ENCODE measurements at places on chromosomes 2 and 18. TPM values are rescaled to one million over a fixed set of nuclear protein-coding genes. Genes with fewer than 3 reads are reported as not detected.
A peak's percentile ranks its signal among the peaks of the same experiment; 100 is the strongest.

The FIGN gene
- not detected for total RNA-seq

- H3K4me1 ChIP-seq, result peaks cover 57% of the 10 kb centered on the region
- H3K4me3 ChIP-seq, result peak overlapping the region; percentile 92
- peak; percentile 79 for DNase-seq
Measured at GRCh38 chr2:201235860-201236811, 24.2 kb upstream of the CASP8 start.

The CARF gene
- total RNA-seq, result 11.9 TPM

The PPP4R3B gene
- 76.1 TPM for total RNA-seq

DNA sequence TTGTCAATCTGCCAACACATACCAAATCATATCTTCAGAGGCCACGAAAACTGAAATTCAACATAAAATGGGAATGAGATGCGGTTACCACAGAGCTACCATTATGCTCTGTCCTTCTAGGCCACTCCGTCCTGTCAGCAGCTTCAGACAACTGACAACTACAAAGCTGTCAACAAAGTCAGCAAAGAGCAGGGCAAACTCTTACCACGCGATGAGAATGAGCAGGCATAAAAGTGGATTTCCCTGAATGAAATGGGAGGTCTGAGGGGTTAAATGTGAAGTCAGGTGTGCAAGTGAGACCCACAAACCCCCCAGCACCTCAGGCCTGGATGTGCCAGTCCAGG lies 130.1 kb downstream of the LNPK start:
- H3K27me3 ChIP-seq, result peaks cover 8% of the 10 kb centered on the region
- H3K27ac ChIP-seq, result no peak overlapping the region
- no peaks in the 10 kb centered on the region for H3K36me3 ChIP-seq
- DNase-seq, result no peak
- no peak overlapping the region for H3K4me3 ChIP-seq

DNA sequence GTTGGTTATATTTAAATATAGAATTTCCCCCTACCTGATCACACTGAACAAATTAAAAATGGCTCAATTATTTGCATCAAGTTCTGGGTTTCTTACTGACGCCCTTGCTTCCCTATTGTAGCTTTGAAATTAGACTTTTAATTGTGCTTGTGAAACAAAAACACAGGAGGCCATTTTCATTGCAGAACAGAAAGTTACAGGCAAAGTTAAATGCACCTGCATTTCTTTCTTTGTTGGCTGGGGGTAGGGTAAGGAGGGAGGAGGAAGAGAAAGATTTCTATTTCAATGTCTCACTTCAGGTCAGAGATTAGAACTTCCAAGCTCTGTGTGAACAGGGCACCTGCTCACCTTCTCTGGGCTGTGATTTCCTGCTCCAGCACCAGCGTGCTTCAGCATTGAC lies 199.6 kb downstream of the BCL11A start:
- H3K4me3 ChIP-seq, result no peak overlapping the region
- H3K27me3 ChIP-seq, result peaks cover 6% of the 10 kb centered on the region
- no peak for DNase-seq
- H3K4me1 ChIP-seq, result peaks cover 16% of the 10 kb centered on the region
- no peak overlapping the region for H3K27ac ChIP-seq

The TSPYL6 gene
- not detected for total RNA-seq

GRCh38 chr2:37375741-37376288 lies 31.4 kb downstream of the QPCT start:
- DNase-seq, result no peak
- peaks cover 4% of the 10 kb centered on the region for H3K36me3 ChIP-seq
- peak overlapping the region; percentile 13 for H3K4me3 ChIP-seq
- H3K27ac ChIP-seq, result no peak overlapping the region
- peaks cover 74% of the 10 kb centered on the region for H3K27me3 ChIP-seq
- peaks cover 30% of the 10 kb centered on the region for H3K4me1 ChIP-seq

DNA sequence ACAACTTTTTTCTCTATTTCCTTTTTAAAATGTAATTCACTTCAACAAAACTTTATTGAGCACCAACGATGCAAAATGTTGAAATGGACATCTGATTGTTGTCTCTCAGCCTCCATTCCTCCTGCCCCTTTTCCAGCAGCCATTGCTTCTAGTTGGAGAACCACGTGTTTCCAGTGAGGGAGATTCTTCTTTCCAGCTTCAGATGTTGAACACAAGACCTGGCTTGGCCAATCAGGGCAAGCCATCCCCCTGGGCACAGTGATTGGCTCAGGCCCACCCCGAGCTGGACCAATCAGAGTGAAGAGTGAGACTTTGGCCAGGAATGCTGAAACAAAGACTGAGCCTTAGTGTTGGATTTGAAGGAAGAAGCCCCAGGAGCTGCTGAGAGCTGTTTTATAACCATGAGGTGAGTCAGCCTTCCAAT lies 59.0 kb downstream of the E2F6 start:
- H3K27me3 ChIP-seq, result peaks cover 5% of the 10 kb centered on the region
- H3K4me1 ChIP-seq, result no peaks in the 10 kb centered on the region
- no peak for DNase-seq
- no peaks in the 10 kb centered on the region for H3K36me3 ChIP-seq
- no peak overlapping the region for H3K4me3 ChIP-seq
- H3K27ac ChIP-seq, result peak overlapping the region; percentile 51

The KCNJ13 gene
- total RNA-seq, result not detected

DNA sequence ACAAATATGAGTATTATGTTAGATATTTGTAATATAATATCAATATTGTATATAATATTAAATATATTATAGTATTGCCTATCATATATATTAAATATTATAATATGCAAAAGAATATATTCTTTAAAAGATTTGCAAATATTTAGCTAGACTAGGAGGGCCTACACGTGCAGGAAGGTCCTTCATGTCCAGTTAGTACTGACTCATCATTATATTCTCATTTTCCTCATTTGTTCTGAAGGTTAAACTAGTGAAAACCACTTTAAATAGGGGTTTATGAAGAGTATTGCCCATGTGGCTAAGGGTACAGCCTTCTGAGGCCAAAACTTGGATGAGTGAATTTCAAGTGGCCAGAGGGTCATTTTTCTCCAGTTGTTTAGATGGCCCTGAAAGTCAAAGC lies 293.0 kb upstream of the VRK2 start:
- no peak overlapping the region for H3K4me3 ChIP-seq
- DNase-seq, result no peak
- peaks cover 2% of the 10 kb centered on the region for H3K27me3 ChIP-seq
- H3K36me3 ChIP-seq, result no peaks in the 10 kb centered on the region

The LRRTM1 gene
- total RNA-seq, result not detected

- H3K27ac ChIP-seq, result no peak overlapping the region
- H3K27me3 ChIP-seq, result no peaks in the 10 kb centered on the region
- H3K4me1 ChIP-seq, result no peaks in the 10 kb centered on the region
- no peak for DNase-seq
- H3K4me3 ChIP-seq, result no peak overlapping the region
- no peaks in the 10 kb centered on the region for H3K36me3 ChIP-seq
Measured at GRCh38 chr2:184834699-184835397, 236.5 kb downstream of the ZNF804A start.

The CNTNAP5 gene
- not detected for total RNA-seq

The ASXL3 gene
- total RNA-seq, result not detected

The KIF1A gene
- 0.37 TPM for total RNA-seq

DNA sequence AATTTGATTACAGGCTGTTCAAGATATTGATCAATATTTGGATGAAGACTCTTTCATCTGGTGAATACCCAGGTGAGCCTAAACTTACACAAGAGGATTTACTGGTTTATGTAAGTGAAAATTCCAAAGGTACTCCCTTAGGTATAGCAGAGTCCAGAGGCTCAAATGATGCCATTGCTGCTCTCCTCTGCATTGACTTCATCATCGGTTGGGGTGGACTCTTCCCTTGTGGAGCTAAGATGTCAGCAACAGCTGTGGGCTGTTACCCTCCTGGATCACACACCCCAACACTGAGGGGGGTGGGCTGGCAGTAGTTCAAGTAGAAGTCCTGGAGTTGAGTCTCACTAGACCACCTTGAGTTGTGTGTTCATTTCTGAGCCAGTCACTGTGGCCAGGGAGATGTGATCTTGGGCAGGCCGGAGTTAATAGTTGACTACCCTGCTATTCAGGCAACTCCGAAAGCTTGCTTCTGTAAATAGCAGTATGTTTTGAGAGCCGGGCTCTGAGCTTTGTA lies 236.9 kb downstream of the PTPRM start:
- H3K27me3 ChIP-seq, result peaks cover 2% of the 10 kb centered on the region
- no peak for DNase-seq
- no peak overlapping the region for H3K27ac ChIP-seq
- H3K36me3 ChIP-seq, result no peaks in the 10 kb centered on the region

DNA sequence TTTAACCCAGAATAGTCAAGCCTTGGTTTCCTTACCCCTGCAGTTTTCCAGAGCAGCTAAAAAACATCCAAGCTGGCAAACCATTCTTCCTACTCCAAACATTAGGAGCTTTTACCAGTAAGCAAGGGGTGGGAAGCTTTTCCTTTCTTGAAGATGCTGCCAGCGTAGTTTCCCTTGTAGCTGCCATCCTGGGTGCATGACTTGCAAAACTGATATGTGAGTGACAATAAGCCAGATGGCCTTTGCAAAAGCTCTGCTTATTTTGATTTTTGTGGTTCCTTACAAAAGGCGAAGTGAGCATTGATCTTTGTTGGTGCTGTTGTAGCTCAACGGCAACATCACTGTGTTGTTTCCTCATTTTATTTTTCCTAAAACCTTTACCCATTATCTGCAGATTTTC lies 138.8 kb downstream of the WDSUB1 start:
- H3K4me3 ChIP-seq, result no peak overlapping the region
- H3K27me3 ChIP-seq, result no peaks in the 10 kb centered on the region
- no peaks in the 10 kb centered on the region for H3K36me3 ChIP-seq
- H3K27ac ChIP-seq, result peak overlapping the region; percentile 38
- peaks cover 24% of the 10 kb centered on the region for H3K4me1 ChIP-seq

The MOB1A gene
- total RNA-seq, result 165 TPM

- no peak for DNase-seq
- no peak overlapping the region for H3K27ac ChIP-seq
- peaks cover 31% of the 10 kb centered on the region for H3K4me1 ChIP-seq
- no peak overlapping the region for H3K4me3 ChIP-seq
- peaks cover 2% of the 10 kb centered on the region for H3K27me3 ChIP-seq
Measured at GRCh38 chr2:207221731-207222130, 56.0 kb upstream of the KLF7 start.

The KATNAL2 gene
- total RNA-seq, result 1.0 TPM

The DOK6 gene
- total RNA-seq, result not detected

The LIPG gene
- total RNA-seq, result 0.15 TPM

- no peak overlapping the region for H3K4me3 ChIP-seq
- H3K27me3 ChIP-seq, result no peaks in the 10 kb centered on the region
- H3K36me3 ChIP-seq, result no peaks in the 10 kb centered on the region
- H3K27ac ChIP-seq, result no peak overlapping the region
- DNase-seq, result no peak
- peaks cover 8% of the 10 kb centered on the region for H3K4me1 ChIP-seq
Measured at GRCh38 chr2:215171796-215172195, 33.4 kb upstream of the ABCA12 start.

GRCh38 chr2:102508863-102509262 lies 35.8 kb downstream of the SLC9A4 start:
- H3K27me3 ChIP-seq, result peaks cover 13% of the 10 kb centered on the region
- peaks cover 3% of the 10 kb centered on the region for H3K4me1 ChIP-seq
- no peaks in the 10 kb centered on the region for H3K36me3 ChIP-seq
- H3K27ac ChIP-seq, result no peak overlapping the region
- no peak for DNase-seq
- no peak overlapping the region for H3K4me3 ChIP-seq

DNA sequence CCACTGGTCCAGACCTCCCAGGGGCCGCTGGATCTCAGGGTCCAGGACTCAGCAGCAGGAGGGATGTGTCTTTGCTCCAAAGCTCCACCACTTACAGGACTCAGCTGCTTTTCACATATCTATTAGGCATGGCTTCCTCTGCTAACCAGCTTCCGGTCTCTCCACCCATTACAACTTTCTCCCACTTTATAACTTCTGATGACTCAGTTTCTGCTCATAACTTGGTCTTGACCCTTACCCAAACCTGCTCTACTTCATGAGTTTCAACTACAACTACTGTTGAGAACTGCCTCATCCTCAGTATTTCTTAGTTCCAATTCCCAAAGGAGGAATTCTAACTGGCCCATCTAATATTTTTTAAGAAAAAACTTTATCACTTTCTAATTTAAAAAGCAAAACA lies 17.2 kb downstream of the SULT1C2 start:
- DNase-seq, result no peak
- peaks cover 17% of the 10 kb centered on the region for H3K27me3 ChIP-seq
- peaks cover 6% of the 10 kb centered on the region for H3K4me1 ChIP-seq
- no peaks in the 10 kb centered on the region for H3K36me3 ChIP-seq

Data from activated CD4-positive, alpha-beta T cell treated with anti-CD3 and anti-CD28 coated beads, Interleukin-2, amount 10 ng/mL, durations not matched to agents 7 days and 5 days (primary cell).